Fibroblast of skin of back (primary cell): ENCODE measurements at places on chromosomes 2 and 18.
A peak's percentile ranks its signal among the peaks of the same experiment; 100 is the strongest.

GRCh38 chr2:109397893-109398292 lies 215.9 kb downstream of the SEPTIN10 start:
- DNase-seq, result no peak

- no peak for DNase-seq
Measured at GRCh38 chr2:156110890-156111289, 221.6 kb downstream of the NR4A2 start.

GRCh38 chr2:181456660-181457120 lies 496 bp upstream of the ITGA4 start:
- peak; percentile 25 for DNase-seq

GRCh38 chr2:63195310-63195709 lies 144.7 kb downstream of the OTX1 start:
- DNase-seq, result no peak

DNA sequence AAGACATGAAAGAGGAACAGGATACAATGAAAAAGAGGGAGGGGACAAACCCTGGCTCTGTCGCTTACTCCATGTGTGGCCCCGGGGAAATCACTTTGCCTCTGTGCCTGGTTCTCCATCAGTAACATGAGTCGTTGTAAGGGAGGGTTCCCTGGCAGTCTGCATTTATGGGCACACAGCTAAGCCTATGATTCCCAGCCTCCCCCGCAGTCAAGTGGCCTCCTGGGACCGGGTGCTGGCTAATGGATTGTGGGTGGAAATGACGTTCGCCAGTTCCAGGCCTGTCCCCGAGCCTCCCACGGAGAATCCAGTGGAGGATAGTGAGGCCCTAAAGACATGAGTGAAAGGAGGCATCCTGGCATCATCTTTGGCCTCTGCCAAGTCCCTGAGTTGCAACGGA lies 42.7 kb downstream of the SFXN5 start:
- peak; percentile 27 for DNase-seq

GRCh38 chr2:196205011-196205766 lies 33.8 kb upstream of the STK17B start:
- DNase-seq, result no peak
